Bronchial smooth muscle cell (primary cell): ENCODE measurements at places on chromosomes 7 and 10. TPM values are rescaled to one million over a fixed set of nuclear protein-coding genes. Genes with fewer than 3 reads are reported as not detected.

The MMD2 gene
- not detected in 2 replicates for total RNA-seq

The CALY gene
- 0.16 TPM in 1 of 2 replicates, not detected in the other for total RNA-seq

The AP1S1 gene
- total RNA-seq, result 168 and 194 TPM in 2 replicates

The TAS2R5 gene
- 0.43 and 0.79 TPM in 2 replicates for total RNA-seq

The ITPRID1 gene
- not detected in 2 replicates for total RNA-seq

The ITIH2 gene
- total RNA-seq, result not detected in 2 replicates

The CDCA7L gene
- total RNA-seq, result 30.1 and 32.2 TPM in 2 replicates

The GRID2IP gene
- total RNA-seq, result under 0.01 TPM in 1 of 2 replicates, not detected in the other

The CNTNAP2 gene
- total RNA-seq, result not detected in 2 replicates

The CHRM2 gene
- total RNA-seq, result 0.32 and 3.0 TPM in 2 replicates

The NME8 gene
- not detected in 2 replicates for total RNA-seq

The SUN3 gene
- total RNA-seq, result not detected in 2 replicates

The SPDYE2 gene
- not detected in 2 replicates for total RNA-seq

The TUBAL3 gene
- not detected in 2 replicates for total RNA-seq

The ZNF365 gene
- total RNA-seq, result 0.94 and 2.8 TPM in 2 replicates

The C10orf143 gene
- 1.0 and 1.1 TPM in 2 replicates for total RNA-seq

The PTPN12 gene
- 14.5 and 25.2 TPM in 2 replicates for total RNA-seq

The GNB2 gene
- 53.9 and 54.8 TPM in 2 replicates for total RNA-seq

The ODAD2 gene
- under 0.01 and 0.32 TPM in 2 replicates for total RNA-seq

The LRMDA gene
- total RNA-seq, result 0.77 and 3.8 TPM in 2 replicates

The FANK1 gene
- 6.0 and 8.5 TPM in 2 replicates for total RNA-seq

The DUS4L gene
- total RNA-seq, result 3.7 and 4.9 TPM in 2 replicates

The OR9A2 gene
- not detected in 2 replicates for total RNA-seq

The ZSCAN21 gene
- 8.8 and 10.2 TPM in 2 replicates for total RNA-seq

The GPR22 gene
- total RNA-seq, result not detected in 2 replicates

The ZNF503 gene
- 6.7 and 16.4 TPM in 2 replicates for total RNA-seq

The ACSM6 gene
- not detected in 2 replicates for total RNA-seq

The HOXA2 gene
- total RNA-seq, result 0.43 and 1.3 TPM in 2 replicates

The EPDR1 gene
- 6.0 and 13.0 TPM in 2 replicates for total RNA-seq

The FGFR2 gene
- total RNA-seq, result under 0.01 and 0.09 TPM in 2 replicates

The MYOZ1 gene
- total RNA-seq, result under 0.01 and 0.43 TPM in 2 replicates

The FBXL13 gene
- total RNA-seq, result 2.1 and 2.5 TPM in 2 replicates

The ALOX5 gene
- total RNA-seq, result under 0.01 TPM in 1 of 2 replicates, not detected in the other

The CYP3A7 gene
- total RNA-seq, result 0.34 and 1.1 TPM in 2 replicates

The FAM204A gene
- total RNA-seq, result 23.4 and 35.8 TPM in 2 replicates

The NEUROD6 gene
- not detected in 2 replicates for total RNA-seq

The TMEM273 gene
- not detected in 2 replicates for total RNA-seq

The PNLIPRP1 gene
- total RNA-seq, result not detected in 2 replicates

The ASZ1 gene
- not detected in 2 replicates for total RNA-seq

The CALML5 gene
- total RNA-seq, result 0.17 TPM in 1 of 2 replicates, not detected in the other

The LBX1 gene
- total RNA-seq, result under 0.01 TPM in 1 of 2 replicates, not detected in the other

The TAS2R41 gene
- total RNA-seq, result not detected in 2 replicates

The KLF14 gene
- total RNA-seq, result under 0.01 TPM in 1 of 2 replicates, not detected in the other

The CFAP69 gene
- 5.0 and 7.7 TPM in 2 replicates for total RNA-seq

The ASB10 gene
- not detected in 2 replicates for total RNA-seq

The CHST15 gene
- total RNA-seq, result 0.63 and 5.8 TPM in 2 replicates

The GAD2 gene
- not detected in 2 replicates for total RNA-seq
